ENCODE measurements at places on chromosomes 2 and 18.

GRCh38 chr2:226183550-226183949, 616.1 kb downstream of the IRS1 start:
- DNase-seq, result no peak

DNA sequence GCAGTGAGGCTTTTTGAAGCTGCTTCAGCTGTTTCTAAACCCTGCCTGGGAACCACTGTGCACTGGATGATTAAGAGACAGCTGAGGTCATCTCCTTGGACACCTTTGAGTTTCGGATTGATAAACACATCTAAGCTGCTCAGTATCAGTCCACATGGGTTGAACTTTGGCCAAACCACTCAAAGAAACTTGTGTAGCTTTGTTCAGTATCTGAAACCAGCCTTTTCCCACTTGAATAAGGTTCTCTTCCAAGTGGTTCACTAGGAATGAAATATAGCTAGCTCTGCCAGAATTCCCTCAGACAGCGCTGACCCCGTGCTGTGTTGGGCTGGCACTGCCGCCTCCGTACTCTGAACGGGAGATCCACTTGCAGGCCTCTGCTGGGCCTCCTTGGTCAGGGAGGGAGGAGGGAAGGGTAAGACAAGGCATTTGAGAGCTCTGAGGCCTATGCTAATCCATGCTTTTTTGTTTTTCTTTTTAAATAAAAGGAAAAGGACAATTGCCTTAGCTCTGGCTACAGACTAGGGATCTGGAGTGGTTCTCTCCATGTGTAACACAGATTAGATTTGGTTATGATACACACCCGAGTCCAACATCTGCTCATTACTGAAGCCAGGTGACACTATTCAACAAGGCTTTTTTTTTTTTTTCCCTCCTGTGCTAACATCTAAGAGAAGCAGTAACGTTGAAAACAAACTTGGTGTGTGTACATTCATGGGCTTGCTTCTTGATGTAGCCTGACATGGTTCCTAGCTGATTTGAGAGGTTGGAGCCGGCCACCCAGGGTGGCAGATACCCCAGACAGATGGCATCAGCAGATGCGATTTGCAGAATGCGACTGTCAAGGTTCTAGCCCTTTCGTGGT, 67.7 kb downstream of the NCK2 start:
- no peak for DNase-seq

- no peak for DNase-seq
Observed at GRCh38 chr2:26723991-26724750, 31.6 kb downstream of the KCNK3 start.

- peak; percentile 46 for DNase-seq
Observed at GRCh38 chr2:218400167-218400929, 680 bp downstream of the CTDSP1 start.

DNA sequence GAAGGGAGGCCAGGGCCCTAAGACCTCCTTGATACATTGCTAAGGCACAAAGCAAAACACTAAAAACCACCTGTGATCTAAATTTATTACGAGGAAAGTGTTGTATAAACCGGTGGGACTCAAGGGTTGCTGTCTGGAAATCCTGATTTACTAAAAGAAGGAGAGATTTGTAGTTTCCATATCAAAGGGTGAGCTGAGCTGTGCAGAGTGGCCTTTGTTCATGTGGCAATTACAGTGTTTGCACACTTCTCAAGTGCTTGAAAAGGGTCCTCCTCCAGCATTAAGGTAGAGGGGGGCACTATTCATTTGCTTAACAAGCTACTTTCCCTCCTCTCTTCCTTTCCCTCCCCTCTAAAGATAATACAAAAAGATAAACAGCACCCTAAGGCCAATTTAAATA, 30.5 kb upstream of the ITGA4 start:
- DNase-seq, result no peak

- DNase-seq, result no peak
Observed at GRCh38 chr2:176464886-176465564, 195.8 kb downstream of the MTX2 start.

- DNase-seq, result no peak
Observed at GRCh38 chr18:22822024-22822423, 111.1 kb upstream of the RBBP8 start.

DNA sequence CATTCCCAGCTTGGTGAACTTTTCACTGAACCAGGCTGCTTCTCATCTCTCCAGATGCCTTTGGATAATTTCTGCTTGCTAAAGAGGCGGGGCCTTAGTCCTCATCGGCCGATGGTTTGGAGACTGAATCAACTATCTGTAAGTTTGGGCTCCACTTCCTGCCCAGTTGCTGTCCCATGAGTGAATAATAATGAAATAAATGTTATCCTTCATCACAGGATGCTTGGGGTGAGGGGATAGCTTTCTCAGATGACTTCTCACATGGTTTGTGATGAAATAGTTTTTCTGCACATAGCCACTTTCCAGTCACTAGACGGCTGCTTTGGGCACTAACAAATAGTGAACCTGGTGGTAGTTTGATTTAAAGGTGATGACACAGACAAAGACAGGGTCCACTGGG, 376.6 kb upstream of the TRIB2 start:
- no peak for DNase-seq

DNA sequence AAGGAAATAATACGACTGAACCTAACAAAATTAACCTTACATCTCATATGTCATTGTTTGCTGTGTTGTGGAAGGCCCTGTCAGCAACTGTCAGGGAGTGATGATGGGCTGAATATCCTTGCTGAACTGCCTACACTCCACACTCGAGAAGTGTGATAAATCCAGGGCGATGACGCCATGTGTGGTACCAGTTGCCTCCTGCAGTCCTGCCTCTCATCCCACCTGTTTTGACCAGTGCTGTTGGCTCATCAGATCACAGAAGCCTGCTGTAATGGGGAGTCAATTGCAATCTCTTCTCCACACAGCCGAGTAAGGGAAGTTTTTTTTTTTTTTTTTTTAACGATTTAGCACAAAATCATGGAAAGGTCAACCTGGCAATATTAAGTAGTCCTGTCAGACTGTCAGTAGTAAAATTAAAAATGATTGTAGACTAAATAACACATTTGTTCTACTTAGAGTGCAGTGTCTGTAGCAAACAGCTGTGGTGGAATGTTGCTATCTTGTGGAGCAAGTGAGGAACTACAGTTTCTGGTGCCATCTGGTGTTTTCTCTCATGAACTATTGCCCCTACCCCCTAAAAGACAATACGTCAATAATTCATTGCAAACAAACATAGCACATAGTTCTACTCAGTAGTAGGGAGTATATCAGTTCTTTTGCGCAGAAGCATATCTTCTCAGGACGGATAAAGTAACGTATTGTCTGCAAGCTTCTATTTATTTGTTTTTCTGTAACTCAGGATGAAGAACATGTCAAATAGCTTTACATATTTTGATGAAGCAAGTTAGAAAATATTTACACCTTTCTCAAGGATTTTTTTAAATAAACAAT, 347.6 kb downstream of the CTNNA2 start:
- DNase-seq, result no peak

GRCh38 chr2:62145478-62146100, 50.3 kb upstream of the B3GNT2 start:
- DNase-seq, result no peak

GRCh38 chr2:124026503-124026902, 1.4 kb downstream of the CNTNAP5 start:
- DNase-seq, result no peak

GRCh38 chr2:20221555-20221973, 3.4 kb downstream of the SDC1 start:
- no peak for DNase-seq

DNA sequence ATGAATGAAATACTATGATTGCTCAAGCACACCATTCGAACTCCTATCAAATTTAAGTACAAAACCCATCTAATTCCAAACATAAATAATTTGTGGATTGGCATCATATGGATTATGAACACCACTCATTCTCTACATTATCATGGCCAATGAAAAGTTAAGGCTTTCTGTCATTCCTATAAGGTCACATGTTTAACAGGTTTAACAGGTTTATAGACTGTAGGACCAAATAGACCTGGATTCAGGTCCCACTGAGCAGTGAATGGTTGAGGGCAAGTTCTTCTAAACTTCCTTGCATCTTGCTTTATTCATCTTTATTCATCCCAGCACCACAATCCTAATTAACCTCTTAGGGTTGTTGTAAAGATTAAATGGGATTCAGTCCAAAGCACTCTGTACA, 33.4 kb downstream of the FBXO36 start:
- no peak for DNase-seq

DNA sequence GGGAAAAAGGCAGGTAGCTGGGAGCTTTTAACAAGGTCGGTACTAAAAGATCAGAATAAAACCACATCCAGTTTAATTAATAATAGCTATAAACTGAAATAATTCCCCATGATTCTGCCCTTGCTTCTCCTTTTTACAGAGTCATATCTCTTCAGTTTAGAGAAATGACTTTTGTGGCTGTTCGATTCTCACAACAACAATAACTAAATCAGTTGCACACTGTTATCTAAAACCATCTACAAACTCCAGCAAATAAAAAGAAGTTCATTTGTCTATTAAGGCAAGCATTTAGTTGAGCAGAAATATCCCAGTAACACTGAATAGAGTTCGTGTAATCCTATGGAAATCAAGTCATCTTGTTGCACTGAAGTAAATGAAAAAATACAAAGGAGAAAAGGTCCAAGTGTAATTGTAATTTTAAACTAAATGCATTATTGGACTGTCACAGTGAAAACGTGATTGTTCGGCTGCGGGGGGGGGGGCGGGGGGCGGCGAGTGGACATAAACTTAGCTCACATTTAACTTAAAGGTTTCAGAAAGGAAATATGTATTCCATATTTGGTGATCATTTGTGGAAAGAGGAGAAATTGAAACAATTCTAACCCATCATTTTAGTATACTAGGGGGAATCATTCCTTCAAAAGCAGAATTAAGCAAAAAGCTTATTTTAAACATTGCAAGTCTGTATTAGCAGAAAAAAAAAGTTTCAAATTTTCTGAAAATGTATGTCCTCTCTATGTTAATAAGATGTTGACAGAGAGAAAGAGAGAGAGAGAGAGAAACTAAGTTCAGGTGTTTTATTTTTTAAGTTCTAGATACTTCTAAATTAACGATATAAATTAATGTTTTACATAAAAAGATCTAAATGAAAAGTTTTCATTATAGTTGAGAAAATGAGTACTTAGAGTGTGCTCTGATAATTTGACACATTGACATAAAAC, 144.5 kb downstream of the MEIS1 start:
- no peak for DNase-seq

DNA sequence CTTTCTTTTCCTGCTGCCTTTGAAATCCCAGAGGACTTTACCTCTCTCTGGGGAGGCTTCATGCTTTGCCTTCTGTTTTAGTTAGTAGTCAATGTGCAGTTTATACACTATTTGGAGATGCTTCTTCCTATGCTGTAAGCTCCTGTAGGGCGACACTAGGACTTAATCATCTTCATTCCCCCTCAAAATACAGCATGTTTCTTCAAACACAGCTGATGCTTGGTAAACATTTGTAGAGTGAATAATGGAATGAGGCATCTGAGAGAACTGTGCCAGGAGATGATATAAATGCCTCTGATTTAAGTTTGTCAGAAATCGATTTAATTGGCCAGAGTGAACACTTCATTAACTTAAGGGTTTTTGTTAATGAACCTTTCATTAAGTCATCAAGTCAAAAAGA, 43.4 kb downstream of the LHCGR start:
- no peak for DNase-seq

DNA sequence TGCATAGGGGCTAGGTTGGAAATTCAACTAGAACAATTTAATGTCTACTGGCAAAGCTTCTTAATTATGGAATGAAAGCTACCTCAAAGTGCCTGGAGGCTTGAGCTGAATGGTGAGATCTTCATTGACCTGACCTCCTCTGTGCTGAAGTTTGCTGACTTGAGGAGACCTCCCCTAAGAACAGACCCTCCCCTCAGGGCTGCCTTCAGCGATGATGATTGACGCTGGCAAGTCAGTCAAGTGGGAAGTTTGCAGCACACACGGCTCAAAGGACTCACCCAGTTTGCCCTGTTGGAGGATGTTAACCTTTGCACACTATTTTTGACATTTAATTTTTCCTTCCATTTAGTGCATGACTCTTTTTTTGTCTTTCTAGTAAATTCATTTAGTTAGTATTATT, 17.2 kb upstream of the POLE4 start:
- no peak for DNase-seq

DNA sequence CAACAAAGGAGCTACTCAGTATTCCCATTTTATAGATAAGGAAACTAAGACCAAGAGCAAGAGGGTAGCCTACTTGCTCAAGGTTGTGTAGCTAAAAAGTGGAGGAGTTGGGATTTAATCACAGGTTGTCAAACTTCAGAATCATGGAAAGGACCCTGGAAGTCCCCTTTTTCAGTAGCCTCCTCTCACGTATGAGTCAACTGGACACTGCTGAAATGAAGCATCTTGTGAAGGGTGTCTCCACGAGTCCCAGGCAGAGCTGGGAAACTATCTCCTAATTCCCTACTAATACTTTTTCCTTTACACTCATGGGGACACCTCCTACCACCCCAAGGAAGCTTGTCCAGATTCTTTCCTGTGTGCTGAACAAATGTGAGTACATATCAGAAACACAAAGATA, 155.8 kb downstream of the RHBDD1 start:
- DNase-seq, result no peak

Measured in activated CD4-positive, alpha-beta memory T cell treated with anti-CD3 and anti-CD28 coated beads for 36 hours (primary cell).